ENCODE measurements at places on chromosomes 6 and 20. TPM values are rescaled to one million over a fixed set of nuclear protein-coding genes. Genes with fewer than 3 reads are reported as not detected.

The ERMARD gene
- 24.4 TPM for total RNA-seq

The PDCD2 gene
- 39.6 TPM for total RNA-seq

The HRH3 gene
- total RNA-seq: not detected

The VGLL2 gene
- not detected for total RNA-seq

The TGM3 gene
- not detected for total RNA-seq

The POLR3F gene
- 7.1 TPM for total RNA-seq

The SH3BGRL2 gene
- 33.0 TPM for total RNA-seq

The FHL5 gene
- not detected for total RNA-seq

The CENPQ gene
- 4.8 TPM for total RNA-seq

The C20orf202 gene
- total RNA-seq: not detected
